ENCODE measurements at places on chromosomes 1 and 21.
A peak's percentile ranks its signal among the peaks of the same experiment; 100 is the strongest.

- DNase-seq, result no peak
Observed at GRCh38 chr1:82165304-82165703, 364.6 kb downstream of the ADGRL2 start.

- DNase-seq, result no peak
Observed at GRCh38 chr1:108565512-108565911, 5.6 kb downstream of the EEIG2 start.

DNA sequence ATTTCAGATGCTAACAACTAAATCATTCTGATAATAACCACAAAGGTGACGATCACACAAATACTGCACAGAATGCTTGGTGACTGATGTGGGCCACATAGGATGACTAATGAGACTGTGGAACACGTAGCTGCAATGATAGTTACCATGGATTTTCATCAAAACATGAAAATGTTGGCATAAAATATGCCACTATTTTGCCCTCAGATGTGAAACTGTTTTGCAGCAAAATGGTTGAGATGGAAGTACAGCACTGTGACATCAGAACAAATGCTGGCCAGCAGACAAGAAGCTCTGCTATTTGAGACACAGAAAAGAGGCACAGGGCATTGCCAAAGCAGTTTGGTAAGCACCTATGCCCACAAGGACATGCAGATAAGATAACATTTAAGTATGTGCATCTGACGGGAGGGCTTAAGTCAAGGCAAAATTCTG, 83.8 kb downstream of the NIBAN1 start:
- peak; percentile 75 for DNase-seq

DNA sequence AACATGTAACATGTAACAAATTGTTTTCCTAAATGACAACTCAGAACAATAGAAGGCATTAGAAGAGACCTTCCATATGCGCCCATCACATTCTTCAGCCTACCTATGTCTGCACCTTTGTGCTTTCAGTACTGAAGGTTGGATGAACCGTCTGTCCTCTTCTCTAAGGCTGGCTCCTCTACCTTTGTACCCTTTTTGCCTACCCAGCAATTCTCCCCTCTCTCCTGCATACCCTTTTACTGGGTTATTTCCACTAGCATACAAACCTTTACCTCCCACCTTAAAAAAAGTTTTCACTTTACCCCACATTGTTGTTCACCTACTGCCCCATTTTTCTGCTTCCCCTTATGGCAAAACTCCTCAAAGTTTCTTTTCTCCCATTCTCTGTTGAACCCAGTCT, 5.2 kb downstream of the PIGV start:
- DNase-seq, result no peak

DNA sequence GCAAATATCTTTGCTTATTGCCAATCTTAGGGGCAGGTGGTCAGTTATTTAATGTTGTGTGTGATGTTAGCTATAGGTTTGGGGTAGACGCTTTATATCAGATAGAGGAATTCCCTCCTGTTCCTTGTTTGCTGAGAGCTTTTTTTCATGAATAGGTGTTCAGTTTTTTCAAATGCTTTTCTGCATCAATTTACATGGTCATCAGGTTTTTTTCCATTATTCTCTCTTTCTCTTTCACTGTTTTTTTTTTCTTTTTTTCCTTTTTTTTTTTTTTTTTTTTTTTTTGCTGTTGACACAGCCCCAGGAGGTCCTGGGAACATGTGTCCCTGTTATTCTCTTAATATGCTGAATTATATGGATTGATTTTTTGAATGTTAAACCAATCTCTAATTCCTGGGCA, 3.0 kb upstream of the SLC25A33 start:
- DNase-seq, result no peak

- no peak for DNase-seq
Observed at GRCh38 chr1:7249516-7249915, 464.3 kb downstream of the CAMTA1 start.

DNA sequence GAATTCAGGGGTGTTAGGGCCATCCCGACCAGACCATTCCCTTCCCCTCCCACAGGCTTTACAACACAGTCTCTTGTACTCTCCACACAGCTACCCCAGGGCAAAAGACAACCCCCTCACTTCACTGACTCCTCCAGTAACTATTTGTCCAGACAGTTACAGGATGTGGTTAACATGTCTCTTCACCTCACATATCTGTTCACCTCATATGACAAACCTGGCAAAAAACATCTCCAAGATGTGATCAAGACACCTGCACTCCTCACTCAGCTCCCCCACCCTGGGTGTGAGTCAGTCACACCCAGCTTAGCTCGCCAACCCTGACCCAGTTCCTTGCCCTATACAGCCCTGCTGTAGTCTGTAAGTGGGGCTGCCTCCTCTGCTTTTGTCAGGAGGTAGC, 490.5 kb upstream of the CHRM3 start:
- no peak for DNase-seq

DNA sequence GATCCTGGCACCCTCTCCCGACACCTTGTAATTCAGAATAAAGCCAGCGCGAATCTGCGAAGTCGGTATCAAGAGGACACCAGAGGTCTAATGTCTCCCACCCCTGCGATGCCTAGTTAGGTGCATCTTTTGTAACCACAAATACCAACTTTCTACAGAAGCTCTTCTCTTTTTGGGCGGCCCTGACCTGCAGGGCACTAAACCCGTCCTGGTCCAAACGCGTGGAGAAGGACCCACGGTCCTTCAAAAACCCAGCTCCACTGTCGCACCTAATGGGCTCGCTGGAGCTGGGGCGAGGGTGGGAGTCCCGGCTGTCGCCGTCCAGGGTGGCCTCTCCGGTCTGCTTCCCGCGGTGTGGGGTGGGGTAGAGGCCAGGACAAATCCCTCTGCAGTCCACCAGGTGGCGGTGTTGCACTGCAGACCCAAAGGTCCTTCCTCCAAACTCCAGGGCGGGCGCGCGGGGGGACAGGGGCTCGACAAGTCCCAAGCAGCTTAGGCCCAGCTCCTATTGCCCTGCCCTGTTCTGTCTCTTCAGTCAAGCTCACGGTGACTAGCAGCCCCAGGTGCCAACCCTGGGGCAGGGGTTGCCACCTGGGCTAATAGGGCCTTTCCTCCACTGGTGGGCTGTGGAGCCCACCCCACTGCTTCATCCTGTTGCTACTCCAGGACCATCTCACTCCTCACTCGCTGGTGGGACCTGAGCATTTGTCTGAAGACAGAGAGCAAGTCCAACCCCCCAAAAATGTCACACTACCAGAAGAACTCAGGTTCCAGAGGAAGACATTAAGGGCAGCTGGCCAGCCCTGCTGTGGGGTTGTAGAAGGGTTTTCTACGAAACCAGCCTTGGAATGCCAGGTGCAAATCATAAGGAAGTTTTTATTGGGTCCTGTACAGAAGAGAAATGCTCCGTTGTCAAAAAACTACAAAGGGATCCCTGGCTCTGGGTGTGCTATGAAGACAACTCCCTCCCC, 2.8 kb downstream of the HES3 start:
- DNase-seq, result peak; percentile 44

DNA sequence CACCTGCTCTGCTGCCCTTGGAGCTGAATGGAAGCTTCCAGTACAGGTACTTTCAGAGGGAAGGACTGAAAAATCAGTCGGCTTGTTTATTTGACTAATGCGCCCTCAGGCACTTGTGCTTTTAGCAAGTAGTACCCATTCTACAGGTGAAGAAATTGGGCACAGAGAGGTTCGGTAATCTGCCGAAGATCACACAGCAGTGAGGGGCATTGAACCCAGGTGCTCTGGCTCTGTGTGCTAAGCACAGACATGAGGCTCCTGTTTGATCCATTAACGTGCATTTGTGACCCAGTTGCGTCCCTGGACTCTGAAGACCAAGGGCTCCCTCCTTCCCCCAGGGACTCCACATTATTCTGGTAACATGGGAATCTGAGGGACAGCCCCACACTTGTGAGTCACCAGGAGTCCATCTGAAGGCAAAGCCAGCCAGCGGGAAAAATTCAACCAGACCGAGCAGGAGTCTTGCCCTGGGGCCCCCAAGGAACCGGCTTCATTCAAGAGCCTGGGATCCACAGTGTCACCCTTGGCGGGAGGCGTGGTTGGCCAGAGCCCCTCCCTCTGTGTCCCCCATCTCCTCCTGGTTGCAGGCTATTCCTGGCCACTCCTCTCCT, 192.4 kb upstream of the ARHGEF16 start:
- no peak for DNase-seq

All from HFFc6 (cell line).